ENCODE measurements at places on chromosomes 16 and 17.

DNA sequence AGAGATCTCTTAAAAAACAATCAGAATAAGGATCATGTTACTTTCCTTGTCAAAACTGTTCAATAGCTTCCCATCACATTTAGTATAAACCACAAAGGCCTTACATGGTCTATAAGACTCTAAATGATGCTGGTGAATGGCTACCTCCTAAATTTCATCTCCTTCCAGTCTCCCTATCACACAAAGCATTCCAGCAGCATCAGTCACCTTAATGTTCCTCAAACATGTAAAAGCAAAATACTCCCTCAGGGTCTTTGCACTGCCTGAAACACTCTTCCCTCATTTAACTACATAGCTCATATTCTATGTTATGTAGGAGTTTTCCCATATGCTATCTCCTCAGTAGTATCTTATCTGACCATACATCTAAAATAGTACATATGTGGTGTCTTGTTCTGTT lies 53.5 kb upstream of the INTS2 start:
- DNase-seq, result no peak

DNA sequence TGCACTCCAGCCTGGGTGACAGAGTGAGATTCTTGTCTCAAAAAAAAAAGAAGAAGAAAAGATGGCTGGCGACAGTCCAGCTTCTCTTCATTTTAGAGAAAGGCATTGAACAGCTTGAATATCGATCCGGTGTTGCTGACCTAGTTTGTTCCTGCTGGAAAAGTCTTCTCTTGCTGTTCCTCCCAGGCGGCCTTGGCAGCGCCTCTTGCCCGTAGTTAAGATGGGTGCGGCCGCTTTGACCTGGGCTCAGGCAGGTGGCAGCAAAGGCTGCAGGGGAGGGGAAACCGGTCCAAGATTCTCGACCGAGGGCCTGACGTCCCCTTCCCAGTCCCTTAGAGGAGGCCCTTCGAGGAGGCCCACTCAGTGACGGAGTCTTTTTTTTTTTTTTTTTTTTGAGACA lies 3.8 kb upstream of the ZNF764 start:
- no peak for DNase-seq

DNA sequence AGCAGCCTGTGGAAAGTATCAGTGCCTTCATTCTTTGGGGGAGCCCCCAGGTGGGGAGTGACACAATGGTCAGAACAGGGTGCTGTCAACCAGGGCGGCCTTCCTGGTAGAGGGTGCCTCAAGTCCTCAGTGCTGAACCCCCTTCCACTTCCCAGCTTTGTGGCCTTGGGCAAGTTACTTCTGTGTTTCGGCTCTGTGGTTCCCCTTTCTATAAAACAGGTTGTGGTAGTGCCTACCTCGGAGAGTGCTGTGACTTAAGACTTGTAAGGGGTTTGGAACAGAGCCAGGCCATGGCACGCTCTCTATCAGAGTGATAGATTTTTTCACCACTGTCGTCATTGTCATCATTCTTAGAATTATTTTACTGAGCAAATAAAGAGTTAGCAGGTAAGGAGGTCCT lies 141.1 kb downstream of the CCDC182 start:
- DNase-seq, result peak; percentile 79

- DNase-seq, result no peak
These were observed 5.9 kb downstream of the BAIAP2 start for GRCh38 chr17:81040791-81041337.

- no peak for DNase-seq
These were observed 7.3 kb downstream of the TBC1D24 start for GRCh38 chr16:2482249-2482648.

- no peak for DNase-seq
These were observed 238.2 kb downstream of the KCNJ2 start for GRCh38 chr17:70407506-70407905.
